ENCODE measurements at places on chromosomes 1 and 21. TPM values are rescaled to one million over a fixed set of nuclear protein-coding genes. Genes with fewer than 3 reads are reported as not detected.

Gene AIM2
- 46.5 TPM for total RNA-seq

Gene GBP4
- 19.2 TPM for total RNA-seq

Gene BSDC1
- 72.2 TPM for total RNA-seq

GRCh38 chr1:87299661-87300060 is 29.0 kb upstream of the LMO4 start:
- DNase-seq: no peak

GRCh38 chr1:231934797-231935196 is 308.2 kb downstream of the DISC1 start:
- DNase-seq: no peak

GRCh38 chr1:24036088-24036487 is 56.0 kb upstream of the SRSF10 start:
- DNase-seq: no peak

DNA sequence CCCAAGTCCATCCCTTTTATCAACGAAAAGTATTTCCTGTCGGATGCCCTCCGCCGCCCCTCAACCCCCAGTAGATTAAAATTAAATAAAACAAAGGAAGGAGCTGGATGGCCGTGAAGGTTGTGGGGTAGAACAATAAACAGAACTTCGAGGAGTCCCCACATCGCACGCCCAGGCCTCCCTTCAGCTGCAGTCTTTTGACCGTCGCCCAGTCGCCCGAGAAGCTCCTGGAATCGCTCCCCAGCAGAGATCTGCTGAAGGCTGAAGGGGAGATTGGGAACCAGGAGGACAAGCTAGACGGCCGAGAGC is 905 bp downstream of the BARHL2 start:
- DNase-seq: no peak

DNA sequence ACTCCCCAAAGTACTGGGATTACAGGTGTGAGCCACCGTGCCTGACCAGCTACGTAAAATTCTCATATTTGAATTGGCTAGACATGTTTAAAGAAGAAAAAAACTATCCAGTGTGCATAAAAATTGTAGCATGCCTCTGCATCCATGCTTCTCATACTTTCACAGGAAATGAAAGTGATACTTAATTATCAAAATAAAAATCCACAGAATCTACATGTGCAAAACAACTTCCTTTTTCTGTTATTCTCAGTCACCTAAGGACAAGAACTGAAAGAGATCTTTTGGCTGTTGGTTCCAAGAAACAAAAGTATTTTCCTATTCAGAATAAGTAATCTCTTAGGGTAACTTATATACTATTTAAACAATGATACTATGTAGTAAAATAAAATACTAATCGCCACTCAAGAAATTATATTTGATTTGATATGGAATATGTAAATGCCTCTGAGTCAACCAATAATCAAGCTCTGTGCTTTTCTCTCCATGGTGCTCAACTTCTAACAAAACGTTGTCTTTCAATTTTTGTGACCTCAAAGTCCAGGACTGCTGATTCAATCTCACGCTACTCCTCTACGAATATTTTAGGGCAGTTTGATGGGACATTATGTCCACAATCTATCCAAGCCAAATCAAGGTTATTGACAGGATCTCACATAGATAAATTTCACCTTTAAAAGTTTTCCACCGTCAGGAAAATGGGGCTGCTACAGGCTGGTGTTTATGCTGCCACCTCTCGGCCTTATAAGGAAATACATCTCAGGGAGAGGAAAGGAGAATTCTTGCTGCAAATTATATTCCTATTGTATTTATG is 102.7 kb downstream of the ZNF281 start:
- no peak for DNase-seq
